ENCODE measurements at places on chromosomes 16 and 17. TPM values are rescaled to one million over a fixed set of nuclear protein-coding genes. Genes with fewer than 3 reads are reported as not detected.

TBC1D3B gene
- total RNA-seq = not detected

OTOA gene
- not detected for total RNA-seq

ACLY gene
- total RNA-seq = 59.0 TPM

- peaks cover 5% of the 10 kb centered on the region for H3K4me1 ChIP-seq
- H3K27ac ChIP-seq = no peak overlapping the region
- no peak overlapping the region for H3K4me3 ChIP-seq
- peaks cover 15% of the 10 kb centered on the region for H3K36me3 ChIP-seq
Observed at GRCh38 chr16:74455213-74455612, 33.9 kb upstream of the CLEC18B start.

DNA sequence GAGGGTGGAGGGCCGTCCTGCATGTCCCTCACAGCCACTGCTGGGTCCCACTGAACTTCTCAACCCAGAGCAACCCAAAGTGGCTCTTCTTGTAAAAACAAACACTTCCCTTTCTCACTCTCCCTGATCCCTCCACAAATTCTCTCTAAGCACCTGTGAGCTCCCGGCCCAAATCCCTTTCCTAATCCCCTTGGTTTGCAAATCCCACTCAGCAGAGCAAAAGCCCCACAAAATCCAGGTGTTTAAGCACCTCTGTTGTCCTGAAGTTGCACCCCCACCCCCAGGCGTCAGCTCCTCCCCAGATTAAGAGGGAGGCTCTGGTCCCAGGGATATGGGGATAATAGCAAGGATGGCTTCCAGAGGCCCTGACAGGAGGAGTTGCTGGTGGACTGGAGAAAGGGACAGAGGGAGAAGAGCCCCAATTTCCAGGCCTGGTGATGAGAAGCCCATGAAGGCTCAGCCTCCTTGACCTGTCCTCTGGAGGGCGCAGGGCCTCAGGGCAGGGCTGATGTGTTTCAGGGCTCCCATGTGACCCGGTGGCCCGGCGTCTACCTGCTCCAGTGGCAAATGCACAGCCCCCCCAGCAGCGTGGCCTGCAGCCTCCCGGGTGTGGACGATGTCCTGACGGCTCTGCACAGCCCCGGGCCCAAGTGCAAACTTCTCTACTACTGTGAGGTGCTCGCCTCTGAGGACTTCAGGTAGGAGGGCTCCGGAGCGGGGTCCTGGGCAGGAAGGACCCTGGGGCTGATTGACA, 23.0 kb downstream of the NAGPA start:
- no peak overlapping the region for H3K4me3 ChIP-seq
- no peak for DNase-seq
- no peaks in the 10 kb centered on the region for H3K36me3 ChIP-seq
- H3K27ac ChIP-seq = no peak overlapping the region

- no peaks in the 10 kb centered on the region for H3K27me3 ChIP-seq
- DNase-seq = peak; percentile 35
- H3K36me3 ChIP-seq = no peaks in the 10 kb centered on the region
- H3K4me1 ChIP-seq = peaks cover 18% of the 10 kb centered on the region
- H3K27ac ChIP-seq = no peak overlapping the region
Observed at GRCh38 chr16:68444056-68444657, 4.2 kb downstream of the SMPD3 start.

DNA sequence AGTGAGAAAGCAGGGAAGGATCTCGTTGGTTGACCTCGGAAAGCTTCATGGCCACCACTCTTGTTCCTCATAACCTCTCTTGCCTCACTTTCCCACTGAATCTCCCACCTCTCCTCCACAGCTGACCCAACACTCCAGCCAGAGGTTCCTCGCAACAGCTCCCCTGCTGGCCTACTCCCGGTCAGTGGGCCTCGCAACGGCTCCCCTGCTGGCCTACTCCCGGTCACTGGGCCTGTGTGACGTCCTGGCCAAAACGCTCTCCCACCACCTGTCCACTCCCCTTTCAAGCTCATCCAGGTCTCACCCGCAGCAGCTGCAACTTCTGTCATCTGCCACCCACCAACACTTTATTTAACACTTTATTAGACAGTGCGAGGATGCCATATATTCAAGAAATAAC, 149.1 kb downstream of the VPS53 start:
- no peaks in the 10 kb centered on the region for H3K36me3 ChIP-seq
- no peaks in the 10 kb centered on the region for H3K27me3 ChIP-seq
- no peak overlapping the region for H3K4me3 ChIP-seq
- H3K27ac ChIP-seq = no peak overlapping the region
- peaks cover under 1% of the 10 kb centered on the region for H3K4me1 ChIP-seq

GRCh38 chr16:75097941-75098901, 18.4 kb downstream of the LDHD start:
- H3K27me3 ChIP-seq = no peaks in the 10 kb centered on the region
- no peak overlapping the region for H3K4me3 ChIP-seq
- no peaks in the 10 kb centered on the region for H3K36me3 ChIP-seq
- peaks cover 42% of the 10 kb centered on the region for H3K4me1 ChIP-seq
- DNase-seq = no peak

GJC1 gene
- total RNA-seq = 2.6 TPM

DNA sequence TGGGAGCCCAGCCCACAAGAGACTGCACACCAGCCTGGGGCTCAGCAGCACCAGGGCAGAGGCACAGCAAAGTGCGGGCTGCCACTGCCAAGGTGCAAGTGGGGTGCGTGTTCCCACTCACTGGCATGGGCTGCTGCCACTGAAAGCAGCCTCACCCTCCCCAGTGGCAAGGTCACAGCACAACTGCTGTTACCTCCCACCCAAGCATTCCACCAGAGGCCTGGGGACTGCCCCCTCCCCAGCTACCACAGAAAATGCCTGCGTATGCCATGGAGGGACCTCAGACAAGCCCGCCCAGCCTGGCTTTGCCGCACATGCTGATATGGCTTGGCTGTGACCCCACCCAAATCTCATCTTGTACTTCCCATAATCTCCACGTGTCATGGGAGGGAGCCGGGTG, 33.1 kb downstream of the MEAK7 start:
- DNase-seq = no peak
- H3K27me3 ChIP-seq = no peaks in the 10 kb centered on the region
- H3K4me1 ChIP-seq = no peaks in the 10 kb centered on the region
- no peak overlapping the region for H3K4me3 ChIP-seq

DNA sequence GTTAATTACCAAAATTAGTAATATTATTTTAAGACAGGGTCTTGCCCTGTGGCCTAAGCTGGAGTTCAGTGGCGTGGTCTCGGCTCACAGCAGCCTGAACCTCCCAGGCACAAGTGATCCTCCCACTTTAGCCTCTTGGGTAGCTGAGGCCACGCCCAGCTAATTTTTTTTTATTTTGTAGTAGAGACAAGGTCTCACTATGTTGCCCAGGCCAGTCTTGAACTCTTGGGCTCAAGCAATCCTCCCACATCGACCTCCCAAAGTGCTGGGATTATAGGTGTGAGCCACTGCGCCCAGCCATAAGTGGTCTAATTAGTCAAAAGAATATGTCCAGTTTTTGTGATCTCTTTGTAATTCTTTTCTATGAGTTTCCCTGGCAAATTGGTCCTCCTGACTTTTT, 12.0 kb upstream of the CFDP1 start:
- H3K36me3 ChIP-seq = no peaks in the 10 kb centered on the region
- no peak overlapping the region for H3K27ac ChIP-seq
- H3K27me3 ChIP-seq = no peaks in the 10 kb centered on the region
- no peaks in the 10 kb centered on the region for H3K4me1 ChIP-seq
- DNase-seq = no peak

BEAN1 gene
- not detected for total RNA-seq

GRCh38 chr16:31043898-31044481, 10.6 kb downstream of the STX4 start:
- H3K27ac ChIP-seq = no peak overlapping the region
- H3K4me3 ChIP-seq = no peak overlapping the region
- H3K27me3 ChIP-seq = no peaks in the 10 kb centered on the region
- H3K4me1 ChIP-seq = peaks cover 9% of the 10 kb centered on the region
- DNase-seq = no peak

SEPTIN1 gene
- total RNA-seq = 0.26 TPM

DNA sequence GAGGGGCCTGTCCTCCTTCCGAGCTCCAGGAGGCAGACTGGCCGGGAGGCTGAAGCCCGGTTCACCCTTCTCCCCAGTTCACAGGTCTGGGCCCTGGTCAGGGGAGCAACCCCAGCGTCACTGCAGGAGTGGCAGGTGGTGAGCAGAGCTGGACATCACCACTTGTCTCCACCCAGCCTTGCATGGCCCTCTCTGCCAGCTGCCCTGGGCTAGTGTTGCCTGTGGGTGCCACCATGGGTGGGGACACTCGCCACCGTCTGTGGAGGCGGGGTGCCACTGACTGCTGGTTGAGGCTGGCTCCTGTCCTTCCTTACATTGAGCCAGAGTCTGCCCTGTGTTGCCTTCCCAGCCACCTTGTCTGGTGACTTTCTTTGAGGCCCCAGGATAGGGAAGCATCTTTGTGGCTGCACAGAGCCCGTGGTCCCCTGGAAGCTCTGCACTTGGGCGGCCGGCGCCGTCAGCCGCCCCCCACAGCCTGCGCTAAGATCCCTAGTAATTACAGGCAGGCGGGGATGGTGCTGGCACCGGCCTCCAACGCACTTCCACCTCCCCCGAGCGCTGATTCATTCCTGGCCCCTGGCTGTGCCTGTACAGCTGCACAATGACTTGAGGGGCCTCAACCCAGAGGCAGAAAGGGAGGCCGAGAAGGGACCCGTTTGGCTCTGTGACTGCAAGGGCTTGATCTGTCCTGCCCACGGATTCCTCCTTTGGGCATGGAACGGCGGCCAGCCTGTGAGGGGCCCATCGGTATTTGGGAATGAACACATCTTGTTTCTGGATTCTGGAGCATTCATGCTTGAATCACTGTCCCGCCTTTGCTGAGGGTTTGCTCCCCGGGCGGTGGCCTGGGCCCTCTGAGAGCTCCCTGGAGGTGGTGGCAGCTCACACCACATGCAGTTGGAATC, 5.2 kb downstream of the BAIAP2 start:
- H3K27me3 ChIP-seq = no peaks in the 10 kb centered on the region
- H3K36me3 ChIP-seq = no peaks in the 10 kb centered on the region
- H3K4me1 ChIP-seq = peaks cover 61% of the 10 kb centered on the region
- DNase-seq = no peak
- H3K27ac ChIP-seq = no peak overlapping the region

EVI2A gene
- total RNA-seq = 3.1 TPM

- H3K27ac ChIP-seq = no peak overlapping the region
- no peak overlapping the region for H3K4me3 ChIP-seq
- no peak for DNase-seq
- peaks cover 12% of the 10 kb centered on the region for H3K4me1 ChIP-seq
- H3K36me3 ChIP-seq = no peaks in the 10 kb centered on the region
Observed at GRCh38 chr16:69465881-69466280, 41.5 kb downstream of the CYB5B start.

DNA sequence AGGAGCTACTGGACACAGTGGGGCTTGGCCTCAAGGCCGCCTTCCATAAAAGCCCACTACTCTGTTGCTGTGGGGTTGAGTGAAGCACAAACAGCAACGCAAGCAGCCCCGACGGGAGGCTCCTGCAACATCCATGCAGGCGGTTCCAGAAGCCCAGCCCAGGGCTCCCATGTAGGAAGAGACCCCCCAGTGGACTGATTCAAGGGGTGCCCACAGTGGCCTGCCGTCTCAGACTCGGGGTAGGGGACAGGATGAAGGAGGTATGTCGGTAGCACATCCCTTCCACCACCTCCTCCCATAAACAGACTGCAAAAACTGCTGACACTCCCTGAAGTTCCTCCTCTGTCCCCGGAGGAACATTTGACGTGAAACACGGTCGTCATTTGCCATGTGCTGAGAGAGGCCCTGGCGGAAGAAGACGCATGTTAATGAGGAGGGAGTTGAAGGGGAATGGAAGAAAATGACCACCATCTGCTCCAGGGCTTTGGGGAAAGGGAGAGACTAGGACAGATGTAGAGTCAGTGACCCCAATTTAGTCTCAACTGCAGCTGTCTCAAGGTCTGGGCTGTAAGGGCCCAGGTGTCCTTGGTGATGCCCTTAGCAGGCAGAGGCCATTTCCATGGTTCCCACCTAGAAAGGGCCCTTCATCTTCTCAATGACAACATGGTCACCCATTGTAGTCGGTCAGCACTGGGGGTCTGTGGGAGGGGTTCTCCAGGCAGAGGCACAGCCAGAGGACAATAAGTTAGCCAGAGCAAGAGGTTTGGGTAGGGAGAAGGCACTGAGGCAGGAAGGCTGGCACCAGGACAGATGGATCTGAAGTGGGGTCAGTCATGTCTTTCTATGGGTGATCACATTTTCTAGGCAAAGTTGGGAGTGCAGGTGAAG, 200.6 kb downstream of the CPPED1 start:
- no peaks in the 10 kb centered on the region for H3K36me3 ChIP-seq
- H3K4me3 ChIP-seq = no peak overlapping the region
- no peak for DNase-seq

DNA sequence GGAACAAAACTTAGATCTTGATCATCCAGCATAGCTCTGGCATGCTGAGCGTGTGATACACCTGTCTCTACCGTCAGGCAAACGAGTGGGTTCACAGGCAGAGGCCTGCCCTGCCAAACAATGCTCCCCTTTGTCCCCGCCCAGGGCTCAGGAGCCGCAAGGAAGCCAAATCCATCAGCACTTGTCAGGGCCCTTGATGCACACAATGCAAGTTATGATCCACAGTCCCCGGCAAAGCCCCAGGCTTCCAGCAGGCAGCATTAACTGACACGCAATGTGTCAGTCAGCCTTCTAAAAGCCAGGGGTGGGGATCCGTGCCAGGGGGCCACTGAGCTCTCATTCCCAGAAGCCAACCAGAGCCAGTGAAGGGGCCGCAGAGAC, 460.9 kb downstream of the SLC39A11 start:
- H3K36me3 ChIP-seq = no peaks in the 10 kb centered on the region
- no peak for DNase-seq
- no peak overlapping the region for H3K4me3 ChIP-seq
- no peaks in the 10 kb centered on the region for H3K4me1 ChIP-seq
- H3K27me3 ChIP-seq = no peaks in the 10 kb centered on the region

GRCh38 chr17:60627124-60627523, 27.1 kb downstream of the PPM1D start:
- peak; percentile 32 for DNase-seq
- no peak overlapping the region for H3K27ac ChIP-seq
- no peaks in the 10 kb centered on the region for H3K4me1 ChIP-seq
- no peaks in the 10 kb centered on the region for H3K27me3 ChIP-seq
- H3K36me3 ChIP-seq = peaks cover 2% of the 10 kb centered on the region

DNA sequence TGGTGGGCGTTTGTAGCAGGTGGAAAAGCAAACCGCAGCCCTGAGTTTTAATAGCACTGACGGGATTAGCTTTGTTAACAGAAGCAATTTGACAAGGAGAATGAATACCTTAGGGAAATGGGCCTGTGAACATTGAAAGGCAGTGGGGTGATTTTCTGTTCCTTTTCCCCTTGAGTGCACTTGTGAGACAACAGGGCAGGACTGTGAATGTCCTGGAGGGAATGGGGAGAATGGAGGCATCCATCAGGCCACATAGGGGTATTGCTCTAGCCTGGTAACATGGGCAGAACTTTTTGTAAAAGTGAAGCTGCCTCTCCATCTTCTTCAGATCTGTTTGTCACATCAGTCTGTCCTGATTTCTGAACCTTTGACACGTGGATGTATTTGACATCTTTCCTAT, 26.2 kb downstream of the USP43 start:
- H3K27me3 ChIP-seq = no peaks in the 10 kb centered on the region
- H3K27ac ChIP-seq = no peak overlapping the region
- no peaks in the 10 kb centered on the region for H3K36me3 ChIP-seq
- DNase-seq = no peak
